ENCODE measurements at places on chromosomes 5 and 9.

- no peak for DNase-seq
These were observed 66.8 kb downstream of the ARL15 start for GRCh38 chr5:54243483-54244080.

DNA sequence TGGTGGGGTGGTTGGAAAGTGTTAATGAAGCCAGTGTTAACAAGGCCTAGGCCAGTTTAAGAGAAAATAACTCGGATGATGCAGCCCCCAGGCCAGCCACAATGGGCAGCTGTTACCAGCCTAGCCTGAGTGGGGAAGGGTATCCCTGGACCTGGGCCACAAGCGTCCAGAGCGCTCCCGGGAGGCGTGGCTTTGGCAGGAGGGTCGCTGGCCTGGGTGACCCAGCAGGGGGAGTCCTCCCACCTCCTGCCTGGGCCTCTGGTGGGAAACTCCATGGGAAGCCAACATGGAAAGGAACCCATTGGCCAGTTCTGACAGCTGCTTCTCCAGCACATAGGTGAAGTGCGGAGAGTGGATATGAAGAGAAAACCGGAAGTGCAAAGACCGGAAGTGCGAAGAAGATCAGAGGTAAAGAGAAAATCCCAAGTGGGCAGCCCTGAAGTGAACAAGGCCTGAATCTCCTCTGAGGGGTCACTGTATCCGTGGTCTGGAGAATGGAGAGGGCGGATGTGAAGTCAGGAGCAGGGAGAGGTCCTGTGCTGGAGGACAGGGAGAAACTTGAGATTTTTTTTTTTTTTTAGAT is 79.0 kb downstream of the ADCY2 start:
- DNase-seq: no peak

DNA sequence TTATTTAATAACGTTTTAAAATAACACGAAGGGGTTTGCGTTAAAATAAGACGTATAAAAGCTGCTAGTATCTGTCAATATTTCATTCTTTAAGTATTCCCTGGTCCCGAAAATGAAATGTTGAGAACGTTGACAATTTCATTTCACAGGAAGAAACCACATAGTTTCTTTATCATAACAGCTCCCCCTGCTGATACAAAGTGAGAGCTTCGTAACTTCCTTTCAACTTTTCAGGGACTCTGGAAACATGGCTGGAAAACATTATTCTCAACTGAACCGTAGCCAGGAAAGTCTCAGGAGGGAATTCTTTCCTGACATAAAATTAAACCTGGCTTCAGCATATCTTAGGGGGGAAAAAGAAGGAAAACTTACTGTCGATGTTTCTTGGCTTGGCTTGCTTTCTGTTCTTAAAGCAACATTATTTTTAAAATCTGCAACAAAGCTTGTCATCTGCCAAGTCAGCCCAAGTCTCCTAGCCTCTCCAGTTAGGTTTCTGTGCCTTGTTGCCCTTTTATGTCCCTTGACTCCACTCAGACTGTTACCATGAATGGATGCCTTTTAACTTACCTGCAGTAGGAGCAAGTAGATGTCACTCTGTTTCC is 122.9 kb upstream of the DAB2 start:
- peak; percentile 82 for DNase-seq

DNA sequence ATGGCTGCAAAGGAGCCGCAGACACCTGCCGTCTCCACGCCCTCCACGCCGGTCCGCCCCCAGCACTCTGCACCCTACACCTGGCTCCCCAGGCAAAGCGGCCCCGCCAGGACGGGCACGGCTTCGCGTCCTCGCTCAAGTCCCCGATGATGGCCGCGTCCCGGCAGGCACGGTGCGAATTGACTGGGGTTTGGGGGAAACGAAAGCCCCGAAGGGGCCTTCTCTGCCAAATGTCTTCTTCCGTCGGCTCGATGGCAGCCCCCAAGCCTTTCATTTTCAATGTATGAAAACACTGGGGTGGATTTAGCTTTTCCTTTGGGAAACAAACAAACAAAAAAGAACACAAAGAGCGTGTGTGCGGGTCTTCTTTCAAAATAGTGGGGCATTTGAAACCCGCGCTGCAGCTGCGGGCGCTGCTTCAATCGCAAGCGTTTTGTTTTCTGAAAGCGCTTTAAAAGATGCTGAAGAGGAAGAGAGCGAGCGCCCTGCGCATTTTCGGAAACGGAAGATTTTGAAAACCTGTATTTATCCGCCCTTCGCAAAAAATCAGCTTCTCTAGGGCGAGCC is 160.0 kb downstream of the RMI1 start:
- no peak for DNase-seq

- peak; percentile 69 for DNase-seq
These were observed 20.2 kb downstream of the ZBED3 start for GRCh38 chr5:77066823-77067442.

Data from fibroblast of skin of left quadriceps (primary cell).